ENCODE measurements at places on chromosomes 5 and 9.

DNA sequence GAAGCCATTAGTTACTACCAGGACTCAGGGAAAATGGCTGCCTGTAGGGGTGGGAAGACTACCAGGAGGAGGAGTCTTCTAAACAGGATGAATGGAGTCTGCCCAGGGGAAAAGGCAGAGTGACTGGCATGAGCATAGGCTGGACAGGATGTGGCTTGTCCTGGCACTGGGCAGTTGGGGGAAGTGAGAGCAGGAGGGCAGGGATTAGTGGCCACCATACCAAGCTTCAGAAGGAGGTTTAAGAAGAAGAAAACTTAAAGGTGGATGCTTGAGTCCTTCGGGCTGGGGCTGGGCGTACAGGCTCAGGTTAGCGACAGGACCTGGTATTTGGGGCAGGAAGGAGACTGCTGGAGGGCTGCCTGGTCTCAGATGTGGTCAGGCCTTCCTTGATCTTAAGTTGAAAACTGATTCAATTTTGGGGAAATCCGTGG, 5.0 kb upstream of the NSD1 start:
- no peak for DNase-seq

- no peak for DNase-seq
Observed at GRCh38 chr5:155554500-155554899, 540.9 kb downstream of the KIF4B start.

GRCh38 chr9:120830151-120830550, 12.6 kb downstream of the PSMD5 start:
- no peak for DNase-seq

DNA sequence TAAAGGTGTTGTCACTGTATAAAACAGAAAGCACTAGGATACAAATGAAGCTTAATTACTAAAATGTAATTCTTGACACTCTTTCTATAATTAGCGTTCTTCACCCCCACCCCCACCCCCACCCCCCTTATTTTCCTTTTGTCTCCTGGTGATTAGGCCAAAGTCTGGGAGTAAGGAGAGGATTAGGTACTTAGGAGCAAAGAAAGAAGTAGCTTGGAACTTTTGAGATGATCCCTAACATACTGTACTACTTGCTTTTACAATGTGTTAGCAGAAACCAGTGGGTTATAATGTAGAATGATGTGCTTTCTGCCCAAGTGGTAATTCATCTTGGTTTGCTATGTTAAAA, 43.8 kb downstream of the NDFIP1 start:
- DNase-seq = no peak

DNA sequence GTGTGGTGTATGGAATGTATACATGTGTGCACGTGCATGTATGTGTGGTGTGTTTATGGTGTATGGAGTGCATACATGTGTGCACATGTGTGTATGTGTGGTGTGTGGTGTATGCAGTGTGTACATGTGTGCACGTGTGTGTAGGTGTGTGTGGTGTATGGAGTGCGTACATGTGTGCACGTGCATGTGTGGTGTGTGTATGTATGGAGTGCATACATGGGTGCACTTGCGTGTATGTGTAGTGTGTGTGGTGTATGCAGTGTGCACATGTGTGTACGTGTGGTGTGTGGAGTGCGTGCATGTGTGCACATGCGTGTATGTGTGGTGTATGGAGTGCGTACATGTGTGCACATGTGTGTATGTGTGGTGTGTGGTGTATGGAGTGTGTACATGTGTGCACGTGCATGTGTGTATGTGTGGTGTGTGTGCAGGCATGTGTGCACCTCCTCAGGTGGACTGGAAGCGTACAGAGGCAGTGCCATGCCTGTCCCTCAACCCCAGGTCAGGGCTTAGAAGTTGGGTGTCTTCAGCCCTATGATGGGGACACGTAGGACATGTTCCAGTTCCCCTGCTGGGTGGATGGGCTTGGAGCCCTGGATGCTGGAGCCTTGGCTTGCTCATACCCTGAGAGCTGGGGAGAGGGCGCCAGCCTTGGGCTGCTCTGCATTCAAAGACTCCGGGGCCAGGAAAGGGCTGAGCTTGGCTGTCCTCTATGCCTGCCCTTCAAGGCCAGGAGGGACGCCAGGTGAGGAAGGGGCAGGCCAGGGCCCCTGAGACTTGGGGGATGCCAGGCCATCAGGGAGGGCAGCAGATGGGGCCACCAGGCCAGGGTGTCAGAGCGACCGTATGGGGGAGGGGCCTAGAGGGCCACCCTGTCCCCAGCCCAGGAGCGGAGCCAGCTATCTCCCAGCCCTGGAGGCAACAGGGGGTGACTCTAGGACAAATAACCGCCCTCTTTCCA, 12.2 kb downstream of the MYMK start:
- no peak for DNase-seq

DNA sequence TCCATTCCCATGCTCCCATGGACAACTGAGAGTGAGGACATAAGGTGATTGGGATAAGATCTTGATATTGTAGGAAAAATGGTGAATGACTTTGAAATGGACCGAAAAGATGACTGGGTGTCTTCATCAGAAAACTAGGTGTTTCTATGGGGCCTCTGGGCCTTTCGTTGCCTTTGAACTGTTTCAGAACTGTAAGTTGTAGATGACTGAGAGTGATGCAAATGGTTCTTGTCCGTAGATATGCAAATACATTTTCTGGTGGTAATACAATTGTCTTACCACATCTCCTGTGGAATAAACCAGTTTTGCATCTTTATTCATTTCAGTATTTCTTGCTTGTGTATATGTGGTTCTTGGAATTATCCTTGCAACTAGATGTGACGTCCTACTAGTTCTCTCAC, 16.0 kb upstream of the TEX48 start:
- DNase-seq = no peak

DNA sequence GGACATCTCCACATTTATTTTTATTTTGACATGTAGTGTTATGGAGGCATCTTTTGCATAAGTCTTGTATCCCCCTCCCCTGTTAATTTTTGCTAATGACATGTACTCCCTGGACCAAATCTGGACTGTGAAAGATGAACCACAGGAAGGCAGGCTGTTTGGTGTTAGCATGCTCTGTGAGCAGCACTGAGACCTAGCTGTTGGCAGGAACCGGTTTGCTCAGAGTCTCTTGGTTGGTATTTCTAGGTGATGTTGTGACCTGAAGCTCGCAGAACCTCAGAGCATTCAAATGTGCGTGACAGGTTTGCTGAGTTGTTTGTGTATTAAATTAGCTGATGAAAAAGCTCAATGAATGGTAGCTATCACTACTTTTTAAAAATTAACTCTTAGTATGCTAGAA, 53.6 kb upstream of the PHF2 start:
- no peak for DNase-seq

- DNase-seq = no peak
Observed at GRCh38 chr5:171094356-171094755, 214.7 kb upstream of the TLX3 start.

DNA sequence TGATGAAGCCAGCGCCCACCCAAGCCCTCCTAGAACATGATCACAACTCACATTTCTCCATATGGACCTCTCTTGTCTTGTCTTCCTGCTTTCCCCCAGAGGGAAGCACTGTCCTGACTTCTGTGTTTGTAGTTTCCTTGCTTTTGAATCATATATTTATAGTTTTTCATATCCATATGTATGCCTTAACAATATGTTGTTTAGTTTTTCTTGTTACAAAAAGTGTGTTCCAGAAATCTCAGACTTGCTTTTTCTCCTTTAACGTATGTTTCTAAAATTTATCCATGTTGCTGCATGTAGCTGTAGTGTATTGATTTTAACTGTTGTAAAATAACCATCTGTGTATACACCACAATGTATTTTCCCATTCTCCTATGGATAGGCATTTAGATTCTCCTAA, 182.0 kb upstream of the SMIM23 start:
- DNase-seq = no peak

DNA sequence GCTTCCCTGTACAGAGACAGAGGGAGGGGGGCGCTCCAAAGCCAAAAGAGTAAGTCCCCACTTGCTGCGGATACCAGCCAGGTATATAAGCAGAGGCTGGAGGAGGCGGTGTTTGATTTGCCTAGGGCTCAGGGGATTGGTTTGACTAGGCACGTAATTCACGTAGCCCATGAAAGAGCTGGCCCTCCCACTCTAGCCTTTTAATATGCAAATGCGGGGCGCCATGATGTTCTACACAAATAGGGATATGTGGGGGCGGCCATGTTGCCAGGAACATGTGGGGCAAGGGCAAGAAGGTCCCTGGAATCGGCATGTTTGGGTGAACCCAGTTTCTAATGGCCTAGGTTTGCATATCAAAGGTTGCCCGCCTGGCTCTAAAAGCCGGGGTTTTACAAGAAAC, 3.3 kb upstream of the PRLR start:
- no peak for DNase-seq
